ENCODE measurements at places on chromosomes 6 and 20.

GRCh38 chr20:60191014-60191413 is 232.8 kb downstream of the CDH26 start:
- DNase-seq = peak; percentile 4

DNA sequence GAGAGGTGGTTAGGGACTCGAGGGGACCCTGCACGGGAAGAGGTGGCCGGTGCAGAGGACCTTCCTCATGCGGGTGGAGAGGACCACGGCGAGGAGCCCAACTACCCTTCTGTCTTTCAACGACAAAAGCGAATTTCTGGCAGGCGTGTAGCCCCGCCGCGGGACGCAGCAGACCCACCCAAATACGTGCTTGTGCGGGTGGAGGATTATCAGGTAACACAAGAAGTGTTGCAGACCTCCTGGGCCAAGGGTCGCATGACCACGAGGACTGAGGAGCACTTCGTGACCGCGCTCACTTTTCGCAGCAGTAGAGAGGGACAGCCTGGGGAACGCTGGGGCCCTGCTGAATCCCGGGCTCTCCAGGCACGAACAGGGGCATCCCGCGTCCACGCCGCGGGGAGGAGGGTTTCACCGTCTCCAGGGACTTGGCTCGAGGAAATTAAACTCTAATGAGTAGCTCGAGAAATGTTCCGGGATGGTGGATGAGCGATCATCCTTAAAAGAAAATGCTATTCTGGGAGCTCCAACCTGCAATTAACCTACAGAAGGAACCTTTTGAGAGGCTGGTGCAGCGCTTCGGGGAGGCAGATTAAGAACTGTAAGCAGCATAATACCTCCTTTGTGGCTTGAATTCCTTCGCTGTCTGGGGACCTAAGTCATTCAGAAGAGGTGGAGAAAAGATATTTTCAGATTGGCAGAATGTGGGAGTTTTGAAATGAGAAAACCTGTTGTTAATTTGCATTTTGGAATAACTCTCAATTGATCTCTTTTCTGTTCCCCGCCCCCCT is 804 bp downstream of the C6orf141 start:
- DNase-seq = no peak

GRCh38 chr6:40398810-40399477 is 188.2 kb downstream of the LRFN2 start:
- DNase-seq = no peak

GRCh38 chr6:113540466-113540865 is 316.7 kb upstream of the MARCKS start:
- peak; percentile 47 for DNase-seq

GRCh38 chr6:6890400-6890858 is 217.3 kb upstream of the RREB1 start:
- DNase-seq = peak; percentile 32

DNA sequence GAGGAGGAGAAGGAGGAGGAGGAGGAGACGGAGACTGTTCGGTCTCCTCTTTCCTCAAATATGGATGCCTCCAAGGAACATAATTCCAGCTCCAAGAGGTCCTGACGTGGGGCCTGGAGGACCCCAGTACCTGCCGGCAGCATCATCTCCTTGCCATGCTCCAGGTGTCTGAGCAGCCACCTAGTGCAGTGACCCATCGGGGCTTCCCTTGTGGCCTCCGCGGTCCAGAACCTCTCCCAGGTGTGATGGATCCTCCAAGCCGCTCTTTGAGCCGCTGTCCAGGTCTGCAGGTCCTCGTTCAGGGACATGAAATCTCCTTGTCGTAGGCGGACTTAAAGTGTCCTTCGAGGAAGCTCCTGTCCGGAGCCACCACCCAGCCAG is 35.8 kb upstream of the HLA-C start:
- no peak for DNase-seq

DNA sequence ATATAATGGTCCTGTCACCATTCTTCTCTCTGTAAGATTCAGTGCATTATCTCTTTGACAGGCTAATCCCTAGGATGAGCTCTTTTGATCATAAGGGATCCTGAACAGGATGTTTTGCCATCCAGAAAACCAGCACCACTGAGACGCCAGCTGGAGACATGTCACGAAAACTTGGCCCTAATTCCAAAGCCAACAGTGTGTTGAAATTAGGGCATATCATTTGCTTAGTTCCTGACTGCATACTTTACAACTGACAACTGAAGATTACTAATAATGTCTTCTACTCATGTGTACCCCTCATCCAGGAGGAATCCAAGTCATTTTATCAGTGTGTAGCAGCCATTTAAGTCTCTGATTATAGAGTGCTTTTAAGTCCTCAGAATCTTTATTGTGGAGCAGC is 243.6 kb downstream of the KCNQ5 start:
- DNase-seq = peak; percentile 24

- DNase-seq = no peak
Observed at GRCh38 chr20:32609111-32609773, 24.1 kb upstream of the NOL4L start.

GRCh38 chr20:36541768-36542488 is 609 bp downstream of the MYL9 start:
- DNase-seq = peak; percentile 67
